ENCODE measurements at places on chromosomes 6 and 20.

DNA sequence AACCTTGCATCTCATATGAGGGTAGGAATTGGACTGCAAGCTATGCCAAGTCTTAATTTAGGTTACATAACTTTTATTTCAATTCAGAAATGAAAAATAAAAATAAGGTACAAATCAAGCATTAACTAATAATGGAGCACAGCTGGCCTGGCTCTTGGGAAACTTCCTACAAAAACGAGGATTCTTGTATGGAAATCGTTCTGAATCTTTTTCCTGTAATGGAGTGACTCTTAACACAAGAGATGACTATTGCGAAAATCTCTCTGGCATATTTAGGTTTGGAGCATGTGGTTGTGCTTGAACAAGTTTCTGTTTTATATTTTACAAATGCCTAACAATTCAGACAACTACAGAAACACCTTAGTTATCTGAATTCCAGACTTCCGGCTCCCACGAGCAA is 34.0 kb upstream of the PI16 start:
- no peak for DNase-seq

DNA sequence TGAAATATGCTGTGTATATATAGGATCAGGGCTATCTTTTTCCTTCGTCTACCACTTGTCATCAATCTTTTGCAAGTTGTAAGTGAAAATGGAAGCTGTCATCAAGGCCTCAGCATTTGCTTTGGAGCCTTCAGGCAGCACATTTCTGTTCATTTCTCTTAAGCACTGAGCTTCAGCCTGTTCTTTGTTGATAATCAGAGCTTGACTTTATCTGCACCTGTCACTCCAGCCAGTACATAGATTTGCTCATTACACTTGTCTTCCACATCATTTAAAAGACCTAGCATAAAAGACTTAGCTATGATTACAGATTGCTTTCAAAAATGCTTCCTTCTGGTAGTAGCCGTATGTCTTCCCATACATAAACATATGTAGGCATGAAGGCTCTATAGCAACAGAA is 189.8 kb upstream of the GRIK2 start:
- no peak for DNase-seq

GRCh38 chr6:126535138-126535537 is 195.2 kb downstream of the CENPW start:
- no peak for DNase-seq

GRCh38 chr20:37205130-37205529 is 25.8 kb upstream of the MROH8 start:
- DNase-seq, result no peak

DNA sequence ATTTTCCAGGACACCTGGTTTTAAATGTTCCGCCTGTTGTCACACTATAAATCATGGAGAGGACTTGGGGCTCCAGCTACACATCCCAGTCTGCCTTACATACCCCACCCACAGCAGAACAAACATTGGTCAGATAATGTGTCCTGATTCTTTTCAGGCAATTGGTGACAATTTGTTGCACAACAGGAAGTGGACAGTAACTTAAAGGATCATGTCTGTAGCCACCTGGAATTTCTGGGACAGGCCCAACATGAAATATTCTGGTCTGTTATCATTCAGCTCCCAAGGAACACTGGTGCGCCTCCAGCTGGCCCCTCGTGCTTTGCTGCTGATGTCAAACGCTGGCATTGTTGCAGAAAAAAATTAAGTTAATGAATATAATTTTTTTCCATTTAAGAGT is 117.2 kb downstream of the SOBP start:
- DNase-seq, result no peak

- no peak for DNase-seq
These were observed 9.2 kb downstream of the SLCO4A1 start for GRCh38 chr20:62651285-62652021.

GRCh38 chr20:4113615-4114603 is 98.6 kb upstream of the RNF24 start:
- no peak for DNase-seq

- no peak for DNase-seq
These were observed 93.1 kb upstream of the HIVEP1 start for GRCh38 chr6:11918739-11919605.

GRCh38 chr20:25544311-25544710 is 41.0 kb downstream of the NINL start:
- no peak for DNase-seq

DNA sequence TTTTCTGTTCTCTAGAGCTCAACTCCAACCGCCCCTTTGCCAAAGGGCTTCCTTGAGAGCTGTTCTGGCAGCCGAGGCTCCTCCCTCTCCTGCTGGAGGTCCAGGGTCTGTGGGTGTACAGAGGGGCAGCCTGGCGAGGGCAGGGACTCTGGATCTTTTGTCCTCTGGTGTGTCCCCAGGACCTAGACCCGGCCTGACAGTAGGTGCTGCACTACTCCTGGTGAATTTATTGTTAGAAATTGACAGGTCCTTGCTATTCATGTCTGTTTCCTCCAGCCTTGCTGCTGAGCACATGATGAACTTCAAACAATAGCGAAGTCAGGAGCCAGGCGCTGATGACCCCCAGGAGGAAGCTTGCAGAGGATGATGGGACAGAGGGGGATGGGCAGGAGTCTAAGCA is 234.7 kb upstream of the SULF2 start:
- no peak for DNase-seq

Data from NCI-H510A treated with DMSO at 0.1 percent for 48 hours (cell line).